ENCODE measurements at places on chromosomes 1 and 21.

DNA sequence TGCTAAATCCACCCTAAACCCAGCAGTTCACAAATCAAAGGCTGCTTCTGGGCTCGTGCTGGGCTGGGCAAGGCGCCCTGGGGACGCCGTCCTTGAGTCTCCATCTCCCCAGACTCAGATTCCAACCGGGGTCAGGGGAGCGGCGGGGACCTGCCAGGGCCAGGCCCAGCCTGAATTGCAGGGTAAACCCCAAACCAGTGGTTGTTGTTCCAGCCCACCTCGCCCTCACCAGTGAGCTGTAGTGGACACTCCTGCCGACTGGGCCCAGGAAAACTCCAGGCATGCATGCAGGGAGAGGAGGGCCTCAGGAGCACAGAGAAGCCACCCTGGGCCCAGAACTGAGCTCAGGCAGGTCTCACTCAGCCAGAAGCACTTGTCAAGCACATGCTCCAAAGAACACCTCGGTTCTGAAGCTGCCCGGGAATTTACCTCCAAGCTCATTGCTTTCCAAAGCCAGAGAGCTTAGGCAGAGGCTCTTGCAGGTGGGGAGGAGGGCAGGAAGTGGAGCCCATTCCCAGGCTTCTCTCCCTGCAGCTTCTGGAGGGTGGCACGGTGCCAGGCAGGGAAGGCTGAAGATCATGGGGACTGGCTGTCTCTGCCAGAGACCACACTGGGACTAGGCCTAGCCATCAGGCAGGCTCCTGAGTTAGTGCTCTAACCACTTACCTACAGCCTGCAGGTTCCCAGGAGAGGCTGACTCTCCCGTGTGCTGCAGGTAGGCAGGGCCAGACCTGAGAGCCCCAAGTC, 437.0 kb downstream of the MATN1 start:
- DNase-seq, result no peak

- no peak for DNase-seq
Observed at GRCh38 chr21:30479259-30479658, 908 bp downstream of the KRTAP19-1 start.

- no peak for DNase-seq
Observed at GRCh38 chr1:48869116-48869893, 92.6 kb upstream of the BEND5 start.

DNA sequence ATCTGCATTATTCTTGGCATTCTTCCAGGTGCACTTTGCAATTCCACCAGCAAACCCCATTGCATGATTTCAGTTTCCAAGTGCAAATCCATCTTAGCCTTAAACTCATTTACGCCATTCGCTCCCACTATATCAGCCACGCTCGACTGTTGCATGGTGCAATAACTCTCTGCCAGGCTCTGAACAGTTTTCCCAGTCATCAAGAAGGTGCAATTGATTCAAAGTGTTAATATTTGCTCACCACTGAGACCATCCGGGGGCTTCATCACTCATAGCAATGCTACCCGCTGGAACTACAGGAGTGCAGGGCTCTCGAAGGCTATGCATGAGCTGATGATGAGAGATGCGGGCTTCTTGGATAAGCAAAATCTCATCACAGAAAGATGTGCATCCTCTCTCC, 488.2 kb downstream of the OMA1 start:
- no peak for DNase-seq

- no peak for DNase-seq
Observed at GRCh38 chr1:98817821-98818220, 156.3 kb downstream of the SNX7 start.

GRCh38 chr1:171743081-171743870, 1.4 kb upstream of the VAMP4 start:
- DNase-seq, result no peak

DNA sequence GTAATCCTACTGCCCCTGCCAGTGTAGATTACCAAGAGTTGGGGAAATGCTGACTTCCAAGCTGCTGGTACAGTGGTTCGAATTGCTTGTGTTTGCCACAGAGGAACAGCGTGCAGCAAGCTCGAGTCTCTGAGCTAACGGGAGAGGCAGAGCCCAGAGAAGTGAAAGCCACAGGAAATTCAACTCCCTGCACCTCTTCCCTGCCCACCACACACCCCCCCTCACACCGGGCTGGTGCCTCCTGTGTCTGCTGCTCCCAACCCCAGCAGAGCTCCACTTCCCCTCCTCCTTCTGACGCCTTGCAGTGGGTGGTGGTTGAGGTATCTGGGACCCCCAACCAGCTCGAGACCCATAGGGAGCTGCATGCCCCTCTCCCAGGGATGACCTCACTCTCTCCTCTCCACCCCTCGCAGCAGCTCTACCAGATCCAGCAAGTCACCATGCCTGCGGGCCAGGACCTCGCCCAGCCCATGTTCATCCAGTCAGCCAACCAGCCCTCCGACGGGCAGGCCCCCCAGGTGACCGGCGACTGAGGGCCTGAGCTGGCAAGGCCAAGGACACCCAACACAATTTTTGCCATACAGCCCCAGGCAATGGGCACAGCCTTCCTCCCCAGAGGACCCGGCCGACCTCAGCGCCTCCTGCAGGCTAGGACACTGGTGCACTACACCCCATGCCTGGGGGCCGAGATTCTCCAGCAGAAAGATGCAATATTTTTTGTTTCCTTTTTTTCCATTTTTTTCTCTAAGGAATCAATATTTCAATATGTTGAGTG, 13.1 kb upstream of the KCNQ4 start:
- DNase-seq, result no peak

All from stimulated activated CD4-positive, alpha-beta T cell treated with anti-CD3 and anti-CD28 coated beads, Interleukin-12 subunit alpha, Interleukin-12 subunit beta, amount 100 ng/mL, for 4 hours (primary cell).